Femur (tissue), 1 donor: ENCODE measurements at places on chromosomes 12 and 14.

- DNase-seq = no peak
These were observed 76.3 kb downstream of the ANO2 start for GRCh38 chr12:5868625-5869295.

DNA sequence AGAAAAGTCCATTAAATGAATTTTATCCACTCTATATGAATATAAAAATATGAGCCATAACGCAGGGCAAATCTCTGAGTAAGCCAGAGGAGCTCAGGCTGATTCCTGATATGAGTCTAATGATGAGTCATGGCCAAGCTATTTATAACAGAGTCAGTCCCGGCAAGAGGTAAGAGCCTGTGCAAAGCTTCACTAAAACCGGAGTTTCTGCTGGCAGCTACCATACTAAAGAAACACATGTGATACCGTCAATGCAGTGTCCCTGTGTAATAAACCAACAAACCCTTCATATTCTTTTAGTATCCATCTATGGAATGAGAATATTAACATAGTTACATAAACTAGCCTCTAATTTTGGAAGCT lies 319.4 kb downstream of the KCNC2 start:
- no peak for DNase-seq

DNA sequence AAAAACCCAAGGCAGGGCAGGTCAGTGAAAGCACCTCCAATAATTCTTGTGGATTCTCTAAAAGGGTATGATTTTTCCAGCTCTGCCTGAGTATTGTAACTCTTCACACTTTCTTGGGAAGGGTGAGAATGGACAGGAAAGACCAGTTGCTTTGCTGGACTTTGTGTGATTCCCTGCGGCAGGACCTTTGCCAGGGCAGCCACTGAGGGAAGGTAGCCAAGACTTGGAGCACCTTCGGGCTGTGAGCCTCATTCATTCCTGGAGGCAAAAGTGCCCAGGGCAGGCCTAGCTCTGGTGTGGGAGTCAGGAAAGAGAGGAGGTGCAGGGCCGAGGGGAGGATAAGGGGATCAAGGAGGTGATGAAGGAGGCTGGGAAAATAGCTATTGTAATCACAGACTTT lies 80.2 kb downstream of the VCPKMT start:
- DNase-seq = no peak

- no peak for DNase-seq
These were observed 252.5 kb downstream of the SLC6A15 start for GRCh38 chr12:84660139-84660538.

DNA sequence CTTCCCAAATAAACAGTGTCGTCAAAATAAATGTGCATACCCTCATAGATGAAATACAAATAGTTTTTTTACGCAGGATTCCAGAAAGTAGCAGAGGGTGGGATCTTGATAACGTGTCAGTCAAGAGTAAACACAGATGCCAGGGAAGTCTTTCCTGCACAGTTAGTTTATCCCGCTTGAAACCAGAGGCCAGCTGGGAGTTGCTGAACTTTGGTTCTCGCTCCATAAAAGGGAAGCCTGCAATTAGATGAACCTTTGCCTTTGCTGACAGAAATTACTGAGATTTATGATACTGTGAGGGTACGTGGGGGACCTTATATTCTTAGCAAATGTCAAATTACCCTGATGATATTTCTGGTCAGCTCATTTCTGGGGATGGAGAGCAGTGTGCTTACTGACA lies 18.9 kb downstream of the FAR2 start:
- DNase-seq = no peak

DNA sequence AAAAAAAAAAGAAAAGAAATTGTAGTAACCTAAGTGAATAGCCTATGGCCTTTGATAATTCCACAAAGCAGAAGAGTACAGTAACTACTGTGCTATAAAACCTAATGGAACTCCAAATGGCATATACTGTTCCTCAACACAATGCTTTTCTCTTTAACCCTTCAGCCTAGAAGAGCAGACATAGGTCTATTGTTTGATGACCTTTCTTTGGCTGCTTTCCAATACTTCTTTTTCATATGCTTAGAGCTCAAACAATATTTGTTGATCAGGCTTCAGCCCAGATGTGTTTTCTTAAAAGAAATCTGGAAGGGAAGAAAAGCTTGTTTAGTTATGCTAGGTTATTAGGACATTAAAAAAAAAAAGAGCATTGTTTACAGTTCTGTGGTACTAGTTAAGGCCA lies 116.4 kb downstream of the NTN4 start:
- DNase-seq = no peak
